A549 treated with RU486 at 1 μM for 4 hours (cell line): ENCODE measurements at places on chromosomes 4 and X. TPM values are rescaled to one million over a fixed set of nuclear protein-coding genes. Genes with fewer than 3 reads are reported as not detected.

Gene TMEM154
- 0.08 to 0.42 TPM (median 0.17 TPM) in 4 of 5 replicates, not detected in the other for total RNA-seq

Gene PABPC1L2B
- not detected in 5 replicates for total RNA-seq

Gene CPZ
- total RNA-seq = 0.22 to 0.38 TPM (median 0.37 TPM) in 5 replicates

Gene HTRA3
- 14.4 to 20.0 TPM (median 17.9 TPM) in 5 replicates for total RNA-seq

Gene FAM9C
- not detected in 5 replicates for total RNA-seq
